GM13977 (cell line): ENCODE measurements at places on chromosomes 7 and 10.

- DNase-seq, result no peak
Measured at GRCh38 chr10:25501912-25502311, 327.1 kb downstream of the GPR158 start.

DNA sequence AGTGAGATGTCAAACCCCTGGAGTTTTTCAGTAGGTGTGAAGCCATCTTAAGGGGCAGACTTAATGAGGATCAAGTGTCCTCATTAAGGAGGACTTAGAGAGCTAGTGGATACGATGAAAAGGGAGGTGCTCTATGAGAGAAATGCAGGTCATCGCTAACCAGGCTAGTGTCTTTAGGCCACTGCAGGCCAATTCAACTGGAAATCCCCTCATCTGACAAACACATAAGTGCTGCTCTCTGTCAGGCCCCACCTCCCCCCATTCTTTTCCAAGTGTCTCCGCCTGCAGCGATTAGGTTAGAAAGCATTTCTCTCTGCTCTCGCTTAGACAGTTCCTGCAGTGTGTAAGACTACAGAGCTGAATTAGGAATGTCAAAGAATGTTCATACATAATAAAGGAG, 33.7 kb downstream of the RBM28 start:
- DNase-seq, result no peak

- no peak for DNase-seq
Measured at GRCh38 chr7:44046321-44047061, 2.0 kb downstream of the DBNL start.

DNA sequence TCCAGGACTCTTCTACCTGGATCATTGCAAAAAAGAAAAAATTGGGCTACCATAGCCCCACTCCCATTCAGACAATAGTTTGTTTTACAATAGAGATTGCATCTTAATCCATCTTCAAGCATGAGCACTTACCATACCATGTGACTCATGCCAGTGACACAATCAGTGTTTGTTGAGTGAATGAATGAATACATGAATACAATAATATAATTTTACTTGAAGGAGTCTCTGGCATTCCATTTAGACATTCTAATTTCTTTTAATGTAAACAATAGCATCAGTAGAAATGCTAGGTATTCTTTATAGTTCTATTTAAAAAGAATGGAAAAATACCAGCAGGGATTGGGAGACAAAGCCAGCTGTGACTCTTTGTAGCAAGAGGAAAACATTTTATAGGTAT, 141.6 kb upstream of the AKR1E2 start:
- no peak for DNase-seq
